ENCODE measurements at places on chromosomes 7 and 10.

- DNase-seq = no peak
Measured at GRCh38 chr10:104034401-104035193, 51.1 kb downstream of the COL17A1 start.

- DNase-seq = no peak
Measured at GRCh38 chr10:89304446-89304845, 2.6 kb downstream of the IFIT2 start.

DNA sequence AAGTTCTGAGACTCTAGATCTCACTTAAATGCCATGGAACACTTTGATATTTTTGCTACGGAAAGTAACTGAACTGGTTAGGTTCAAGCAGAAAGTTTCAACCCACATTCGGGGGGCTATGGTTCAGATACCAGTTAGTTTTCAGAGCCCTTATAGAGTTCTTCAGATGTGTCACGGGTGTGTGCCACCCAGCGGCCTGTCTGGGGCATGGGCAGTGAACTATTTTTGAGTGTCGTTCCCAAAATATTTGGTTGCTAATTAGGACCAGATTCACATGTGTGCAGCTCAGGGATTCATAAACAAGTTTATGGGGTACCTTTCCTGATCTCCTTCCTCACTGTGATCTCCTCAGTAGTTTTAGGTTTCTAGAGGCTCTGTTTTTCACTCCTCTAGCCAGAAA lies 271.9 kb downstream of the C7orf25 start:
- no peak for DNase-seq

GRCh38 chr7:42087616-42088015 lies 149.4 kb downstream of the GLI3 start:
- no peak for DNase-seq

GRCh38 chr10:124648738-124649137 lies 95.4 kb downstream of the FAM53B start:
- no peak for DNase-seq

GRCh38 chr7:55258631-55259030 lies 106.5 kb upstream of the LANCL2 start:
- DNase-seq = no peak
